Thyroid gland (tissue), 4 donors: ENCODE measurements at places on chromosomes 12 and 14. TPM values are rescaled to one million over a fixed set of nuclear protein-coding genes. Genes with fewer than 3 reads are reported as not detected.

GRCh38 chr14:51444353-51445000, 204.4 kb downstream of the TMX1 start:
- H3K27ac ChIP-seq, result no peak overlapping the region
- no peaks in the 10 kb centered on the region for H3K27me3 ChIP-seq
- no peak overlapping the region for H3K4me3 ChIP-seq
- DNase-seq, result no peak
- H3K36me3 ChIP-seq, result no peaks in the 10 kb centered on the region

DNA sequence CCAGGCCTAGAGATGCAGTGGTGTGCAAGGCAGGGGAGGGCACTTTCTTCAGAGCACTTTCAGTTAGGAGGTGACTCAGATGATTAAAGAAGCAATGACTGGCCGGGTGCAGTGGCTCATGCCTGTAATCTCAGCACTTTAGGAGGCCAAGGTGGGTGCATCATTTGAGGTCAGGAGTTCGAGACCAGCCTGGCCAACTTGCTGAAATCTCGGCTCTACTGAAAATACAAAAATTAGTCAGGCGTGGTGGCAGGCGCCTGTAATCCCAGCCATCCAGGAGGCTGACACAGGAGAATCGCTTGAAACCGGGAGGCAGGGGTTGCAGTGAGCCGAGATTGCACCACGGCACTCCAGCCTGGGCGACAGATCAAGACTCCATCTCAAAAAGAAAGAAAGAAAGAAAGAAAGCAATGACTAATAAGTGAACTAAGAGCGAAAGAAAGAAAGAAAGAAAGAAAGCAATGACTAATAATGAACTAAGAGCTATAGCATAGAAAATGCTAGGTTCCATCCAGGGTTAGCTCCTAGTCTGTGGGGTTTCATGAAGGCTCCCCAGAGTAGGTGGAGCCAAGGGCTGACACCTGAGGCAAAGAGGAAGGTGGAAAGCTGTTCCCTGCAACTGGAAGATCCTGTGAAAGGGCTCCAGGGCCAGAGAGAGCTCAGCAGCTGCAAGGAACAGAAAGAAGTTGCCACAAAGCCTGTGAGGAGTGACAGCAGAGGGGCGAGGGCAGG, 334.5 kb downstream of the CACNA1C start:
- H3K4me3 ChIP-seq, result no peak overlapping the region
- no peaks in the 10 kb centered on the region for H3K27me3 ChIP-seq
- H3K27ac ChIP-seq, result no peak overlapping the region
- no peaks in the 10 kb centered on the region for H3K36me3 ChIP-seq

DNA sequence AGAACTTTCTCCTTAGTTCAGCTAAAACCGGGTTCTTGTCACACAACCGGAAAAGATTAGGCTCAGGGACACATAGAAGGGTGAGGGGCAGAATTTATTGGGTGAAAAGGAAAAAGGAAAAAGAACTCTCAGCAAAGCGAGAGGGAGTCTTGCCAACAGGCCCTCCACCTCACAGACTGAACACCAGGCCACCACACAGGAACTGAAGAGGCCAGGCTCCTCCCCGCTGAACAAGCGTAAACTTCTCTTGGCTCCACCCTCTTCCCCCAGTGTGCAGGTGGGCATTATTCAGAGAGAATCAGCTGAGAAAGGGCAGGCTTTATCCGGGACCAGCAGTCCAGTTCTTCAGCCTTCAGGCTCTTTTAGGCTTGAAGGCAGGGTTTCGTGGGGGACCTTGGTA, 125.6 kb upstream of the FGD4 start:
- peak; percentile 81 for DNase-seq
- no peaks in the 10 kb centered on the region for H3K36me3 ChIP-seq
- H3K4me3 ChIP-seq, result no peak overlapping the region
- peaks cover 25% of the 10 kb centered on the region for H3K4me1 ChIP-seq
- H3K27ac ChIP-seq, result no peak overlapping the region
- no peaks in the 10 kb centered on the region for H3K27me3 ChIP-seq

SMCO2 gene
- total RNA-seq, result not detected
